COLO829 (cell line): ENCODE measurements at places on chromosomes 13 and 19.
A peak's percentile ranks its signal among the peaks of the same experiment; 100 is the strongest.

DNA sequence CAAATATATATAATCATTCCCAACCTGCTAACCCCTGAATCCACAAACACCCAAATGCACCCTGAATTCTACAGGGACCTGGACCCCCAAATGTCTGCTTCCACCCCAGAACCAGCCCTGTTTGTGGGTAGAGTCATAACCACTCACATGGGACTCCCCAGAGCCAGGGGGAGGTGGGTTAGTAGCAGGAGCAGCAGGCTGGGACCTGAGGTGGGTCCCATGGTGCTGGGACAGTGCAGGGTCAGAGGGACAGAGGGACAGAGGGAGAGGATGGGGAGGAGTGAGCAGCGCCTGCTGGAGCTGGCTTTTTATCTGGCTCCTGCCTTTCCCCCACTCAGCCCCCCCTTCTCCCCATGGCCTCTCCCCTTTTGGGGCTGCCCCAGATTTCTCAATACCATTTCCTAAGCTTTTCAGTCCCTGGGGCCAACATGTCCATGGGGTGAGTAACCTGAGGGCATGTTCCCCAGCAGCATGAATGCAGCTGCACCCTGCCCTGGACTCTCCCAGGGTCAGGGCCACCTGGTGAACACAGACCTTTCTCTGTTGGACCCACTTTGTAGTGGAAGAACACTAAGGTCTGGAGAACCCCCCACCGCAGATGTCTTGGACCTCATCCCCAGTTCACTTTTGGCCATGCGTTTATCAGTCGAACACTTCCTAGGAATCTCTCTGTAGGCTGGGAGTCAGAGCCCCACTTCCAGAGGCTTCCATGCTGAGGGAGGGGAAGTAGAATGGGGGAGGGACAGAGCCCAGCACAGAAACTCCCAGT is at the start of gene C3:
TSS of gene C3 (minus strand) at position 282 of the 769 bp plus-strand sequence. CDS start at position 221, 61 bp downstream.
- no peak for DNase-seq

DNA sequence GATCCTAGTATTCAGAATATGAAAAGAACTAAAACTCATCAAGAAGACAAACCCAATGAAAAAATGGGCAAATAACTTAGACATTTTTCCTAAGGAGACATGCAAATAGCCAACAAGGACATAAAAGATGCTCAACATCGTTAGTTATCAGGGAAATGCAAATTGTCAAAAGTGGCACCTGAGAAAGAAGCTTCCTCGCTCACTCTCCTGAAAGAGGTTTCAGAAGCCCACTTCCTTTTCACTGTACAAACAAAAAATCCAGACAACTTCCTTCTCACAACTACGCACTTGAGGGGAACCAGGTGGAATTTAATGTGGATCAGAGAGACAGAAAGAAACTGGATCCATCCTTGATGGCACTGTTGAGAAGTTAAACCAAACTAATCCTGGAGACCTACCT is 41.5 kb downstream of the KLF12 start:
- DNase-seq, result no peak

DNA sequence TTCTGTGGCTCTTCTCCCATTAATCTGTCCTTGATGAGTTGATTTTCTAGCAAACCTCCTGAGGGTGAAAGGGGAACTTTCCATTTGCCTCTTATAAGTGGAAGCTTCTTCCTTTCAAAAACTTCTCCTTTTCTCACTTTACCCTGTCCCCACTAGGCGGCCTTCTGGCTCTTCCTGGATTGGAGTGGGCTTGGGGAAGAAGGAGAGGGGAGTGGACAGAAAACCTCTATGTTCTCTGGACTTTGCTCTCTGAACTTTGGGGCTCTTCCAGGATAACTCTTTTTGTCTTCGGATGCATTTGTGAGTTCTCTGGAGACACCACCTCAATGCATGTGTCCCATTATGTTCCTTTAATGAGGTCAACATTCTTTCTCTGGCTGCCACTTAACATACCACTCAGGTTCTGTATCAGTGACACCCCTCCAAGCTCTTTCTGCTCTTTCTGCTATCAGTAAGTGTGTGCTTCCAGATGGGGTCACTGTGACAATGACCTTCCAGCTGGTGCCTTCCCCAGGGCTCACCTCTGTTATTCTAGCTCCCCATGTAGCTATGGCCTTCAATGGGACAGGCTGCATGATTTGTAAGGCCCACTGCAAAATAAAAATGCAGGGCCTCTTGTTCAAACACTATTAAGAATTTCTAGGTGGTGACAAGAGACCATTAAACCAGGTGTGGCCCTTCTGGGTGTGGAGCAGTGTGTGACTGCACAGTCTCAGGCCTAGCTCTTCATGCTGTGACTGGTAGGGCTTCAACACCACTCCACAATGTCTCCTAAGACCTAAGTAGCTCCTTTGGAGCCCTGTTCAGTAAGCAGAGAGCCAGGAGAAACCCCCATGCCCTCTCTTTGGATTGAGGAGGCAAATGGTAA is 389.2 kb downstream of the EFNB2 start:
- no peak for DNase-seq

DNA sequence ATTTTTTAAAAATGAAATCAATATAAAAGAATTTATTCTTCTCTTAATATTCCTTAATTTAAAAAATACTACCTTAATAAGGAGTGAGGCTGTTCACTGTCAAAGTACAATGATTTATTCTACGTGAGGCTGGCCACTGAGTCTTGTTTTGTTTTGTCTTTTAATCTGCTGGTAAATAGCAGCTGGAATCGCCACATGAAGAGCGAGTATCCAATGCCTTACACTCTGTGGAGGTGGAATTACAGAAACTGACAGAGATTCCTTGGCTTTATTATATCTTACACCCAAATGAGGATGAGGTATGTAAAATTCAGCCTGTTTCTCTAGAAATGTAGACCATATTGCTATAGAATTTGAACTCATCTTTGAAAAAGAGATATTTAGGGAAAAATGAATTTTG is 52.9 kb upstream of the AKAP11 start:
- no peak for DNase-seq

DNA sequence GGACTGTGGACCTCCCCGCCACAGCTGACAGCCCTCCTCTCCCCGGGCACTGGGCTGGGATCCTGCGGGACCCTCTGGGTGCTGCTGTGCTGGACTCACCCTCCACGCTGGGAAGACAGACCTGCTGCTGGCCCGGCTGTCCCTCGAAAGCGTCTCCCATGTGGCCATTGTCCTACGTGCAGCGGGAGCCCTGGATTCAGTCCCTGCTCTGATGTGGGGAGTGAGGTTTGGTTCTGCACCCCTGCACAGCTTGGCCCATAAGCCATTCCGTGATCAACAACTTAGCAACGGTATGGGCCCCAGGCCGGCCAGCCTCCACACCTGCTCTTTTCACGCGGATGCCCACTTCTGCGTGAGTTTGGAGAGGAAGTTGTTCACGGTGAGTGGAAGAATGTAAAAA is 195.2 kb downstream of the TEX29 start:
- no peak for DNase-seq

GRCh38 chr13:27353166-27353583 is 71.2 kb upstream of the GTF3A start:
- peak; percentile 57 for DNase-seq

DNA sequence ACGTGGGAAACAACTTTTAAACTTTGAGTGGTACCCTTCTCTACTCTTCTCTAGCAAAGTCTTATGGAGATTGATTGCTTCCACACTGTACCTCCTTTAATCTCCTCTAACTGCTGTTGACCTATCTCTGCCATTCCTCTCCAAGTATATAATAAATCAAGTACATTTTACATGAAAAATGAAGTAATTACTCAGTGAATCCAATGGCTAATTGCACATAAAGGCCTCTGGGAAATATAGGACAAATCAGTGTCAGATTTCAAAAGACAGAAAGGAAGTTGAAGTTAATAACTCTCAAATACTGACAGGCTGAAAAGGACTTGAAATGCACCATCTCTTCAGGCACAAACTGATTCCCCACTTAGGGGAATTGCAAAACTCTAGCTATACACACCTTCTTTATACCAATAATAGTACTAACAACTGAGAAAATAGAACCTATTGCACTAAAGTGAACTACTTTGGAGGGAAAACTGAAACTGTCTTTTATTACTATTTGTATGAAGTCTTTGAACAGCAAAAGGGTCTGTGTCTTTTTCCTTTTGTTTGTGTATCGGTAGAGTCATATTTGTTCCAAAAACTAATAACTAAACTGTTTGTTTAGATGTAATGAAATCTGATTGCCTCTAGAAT is 701.1 kb downstream of the PCDH9 start:
- no peak for DNase-seq

- DNase-seq, result no peak
Observed at GRCh38 chr13:28357911-28358433, 137.0 kb downstream of the FLT1 start.

- no peak for DNase-seq
Observed at GRCh38 chr19:56670961-56671612, 470 bp downstream of the ZNF835 start.

GRCh38 chr13:104976986-104977385 is 1558.5 kb downstream of the EFNB2 start:
- DNase-seq, result no peak

DNA sequence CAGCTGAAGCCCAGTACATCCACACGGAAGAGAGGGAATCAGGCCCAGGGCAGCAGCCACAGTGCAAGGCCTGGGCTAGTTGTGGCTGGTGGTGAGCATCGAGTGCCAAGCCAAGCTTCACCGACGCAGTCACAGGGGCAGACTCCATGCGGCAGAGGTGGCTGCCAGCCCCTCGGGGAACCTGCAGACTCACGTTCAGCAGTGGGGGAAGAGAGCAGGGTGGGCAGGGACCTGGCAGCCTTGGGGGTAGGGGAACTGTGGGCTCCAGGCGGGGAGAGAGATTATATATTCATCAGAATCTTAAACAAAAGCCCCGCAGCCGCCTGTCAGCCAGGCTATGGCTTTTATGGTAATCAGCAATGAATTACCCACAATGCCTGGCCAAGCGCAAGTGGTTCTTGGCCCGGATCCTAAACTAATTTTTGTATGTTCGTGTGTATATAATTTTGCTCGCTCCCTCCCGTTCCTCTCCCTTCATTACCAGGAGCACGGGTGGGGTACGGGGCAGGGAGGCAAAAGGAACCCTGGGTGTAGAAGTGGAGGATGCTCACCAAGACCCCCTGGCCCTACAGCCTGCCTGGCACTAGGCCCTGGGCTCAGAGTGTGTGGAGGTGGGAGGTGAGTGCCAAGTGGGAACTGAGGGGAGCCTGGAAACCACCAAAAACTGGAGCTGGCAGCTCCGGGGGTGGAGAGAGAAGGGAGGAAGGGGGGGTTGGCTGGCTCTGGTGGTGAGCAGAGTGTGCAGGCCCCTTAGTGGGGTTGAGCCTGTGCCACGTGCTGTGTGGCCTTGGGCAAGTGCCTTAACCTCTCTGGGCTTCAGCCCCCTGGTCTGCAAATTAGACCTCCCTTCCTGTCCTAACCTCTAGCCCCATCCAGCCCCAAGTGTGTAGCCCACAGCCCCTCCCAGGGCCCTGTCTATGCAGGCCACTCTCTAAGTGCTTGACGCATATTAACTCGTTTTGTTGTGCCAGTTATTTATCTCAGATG is 31.9 kb downstream of the PTPRS start:
- DNase-seq, result no peak

DNA sequence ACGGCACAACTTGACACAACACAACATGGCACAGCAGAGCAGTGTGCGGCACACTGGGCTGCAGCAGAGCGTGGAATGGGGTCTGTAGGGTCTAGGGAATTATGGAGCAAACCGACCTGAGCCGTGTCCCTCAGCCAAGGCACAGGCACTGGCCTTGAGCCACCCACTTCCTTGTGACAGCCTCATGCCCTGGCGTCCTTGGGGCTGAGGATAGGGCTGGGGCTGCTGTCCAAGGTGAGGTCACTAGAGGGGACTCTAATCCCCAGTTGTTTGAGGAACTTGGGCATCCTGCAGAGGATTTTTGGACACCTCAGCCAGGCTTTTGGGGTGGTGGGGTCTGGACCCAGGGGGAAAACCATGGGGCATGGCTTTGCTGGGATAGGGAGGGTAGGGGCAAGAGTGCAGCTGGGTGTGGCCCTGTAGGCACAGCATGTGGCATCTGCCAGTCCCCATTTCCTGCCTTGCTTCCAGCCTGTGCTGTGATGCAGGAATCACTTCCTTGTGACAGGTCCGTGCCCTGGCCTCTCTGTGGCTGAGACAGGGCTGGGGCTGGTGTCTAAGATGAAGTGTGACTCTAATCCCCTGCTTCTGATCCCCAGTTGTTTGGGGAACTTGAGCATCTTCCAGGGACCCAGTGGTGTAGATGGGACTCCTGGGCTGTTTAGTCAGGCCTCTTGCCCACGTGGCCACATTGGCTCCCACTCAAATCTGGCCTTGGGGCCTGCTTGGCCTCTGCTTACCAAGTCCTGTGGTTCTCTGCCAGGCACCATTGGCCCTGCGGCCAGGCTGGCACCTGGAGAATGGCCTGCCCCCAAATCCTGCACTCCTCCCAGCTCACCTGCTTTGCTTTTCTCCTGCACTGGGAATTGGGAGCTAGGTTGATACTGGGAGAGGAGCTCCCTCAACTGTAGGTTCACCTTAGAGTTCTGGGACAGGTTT is 78.5 kb downstream of the SCGB2B2 start:
- no peak for DNase-seq

- peak; percentile 86 for DNase-seq
Observed at GRCh38 chr13:31424130-31424729, 224.5 kb downstream of the B3GLCT start.

DNA sequence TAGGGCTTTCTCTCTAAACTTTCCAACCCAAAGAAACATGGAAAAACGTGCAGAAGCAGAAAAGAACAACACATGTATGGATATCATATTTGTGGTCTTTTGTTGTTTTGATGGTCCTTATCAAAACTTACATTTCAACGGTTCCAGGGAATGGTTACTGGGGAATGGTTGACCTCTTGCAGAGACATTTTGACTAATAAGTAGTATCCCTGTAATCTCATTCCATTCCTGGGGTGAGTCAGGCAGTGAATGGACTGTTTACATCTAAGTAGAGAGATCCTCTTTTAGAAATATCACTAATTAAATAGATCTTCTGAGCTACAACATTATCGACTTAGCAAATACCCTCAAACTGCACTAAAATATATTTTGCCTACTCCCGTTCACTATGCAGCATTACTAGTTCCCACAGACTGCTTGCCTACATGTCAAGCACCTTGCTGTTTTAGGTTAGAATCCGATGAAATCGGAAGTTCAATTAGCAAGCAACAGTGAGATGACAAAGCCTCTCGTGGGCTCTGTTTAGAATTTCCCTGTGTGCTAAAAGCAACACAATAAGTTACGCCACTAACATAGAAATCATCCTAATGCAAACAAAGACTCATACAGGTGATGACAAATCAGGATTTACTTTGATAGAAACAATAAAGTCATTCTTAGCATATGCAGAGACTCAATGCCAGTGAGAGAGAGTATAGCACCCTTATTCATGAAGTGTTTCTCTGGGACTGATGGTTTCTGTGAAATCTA is 797.7 kb upstream of the ARGLU1 start:
- no peak for DNase-seq

DNA sequence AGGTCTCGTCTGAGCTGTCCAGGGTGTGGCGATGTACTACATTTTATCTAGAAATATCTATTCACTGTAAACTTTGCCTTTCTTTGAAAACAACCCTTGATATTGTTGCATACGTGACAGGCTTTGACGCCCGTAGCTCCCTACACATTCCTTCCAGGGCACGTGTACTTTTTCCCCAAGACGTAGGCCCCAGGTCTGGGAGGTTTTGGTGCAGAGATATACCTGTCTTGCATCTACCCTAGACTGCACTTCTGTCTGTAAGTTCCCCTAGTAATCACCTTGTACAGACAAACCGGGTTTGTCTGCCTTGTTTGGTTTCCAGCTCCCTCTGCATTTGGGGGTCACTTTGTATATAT is 69.2 kb downstream of the ERICH6B start:
- no peak for DNase-seq
